Activated CD4-positive, alpha-beta memory T cell treated with anti-CD3 and anti-CD28 coated beads, Interleukin-2, amount 10 ng/mL, durations not matched to agents 7 days and 5 days (primary cell): ENCODE measurements at places on chromosomes 11 and 22. TPM values are rescaled to one million over a fixed set of nuclear protein-coding genes. Genes with fewer than 3 reads are reported as not detected.

- H3K4me3 ChIP-seq: no peak overlapping the region
- peak overlapping the region; percentile 31 for H3K27ac ChIP-seq
- no peak for DNase-seq
- H3K27me3 ChIP-seq: no peaks in the 10 kb centered on the region
- H3K4me1 ChIP-seq: peaks cover 14% of the 10 kb centered on the region
These were observed 38.6 kb upstream of the HSPA8 start for GRCh38 chr11:123100379-123101085.

DNA sequence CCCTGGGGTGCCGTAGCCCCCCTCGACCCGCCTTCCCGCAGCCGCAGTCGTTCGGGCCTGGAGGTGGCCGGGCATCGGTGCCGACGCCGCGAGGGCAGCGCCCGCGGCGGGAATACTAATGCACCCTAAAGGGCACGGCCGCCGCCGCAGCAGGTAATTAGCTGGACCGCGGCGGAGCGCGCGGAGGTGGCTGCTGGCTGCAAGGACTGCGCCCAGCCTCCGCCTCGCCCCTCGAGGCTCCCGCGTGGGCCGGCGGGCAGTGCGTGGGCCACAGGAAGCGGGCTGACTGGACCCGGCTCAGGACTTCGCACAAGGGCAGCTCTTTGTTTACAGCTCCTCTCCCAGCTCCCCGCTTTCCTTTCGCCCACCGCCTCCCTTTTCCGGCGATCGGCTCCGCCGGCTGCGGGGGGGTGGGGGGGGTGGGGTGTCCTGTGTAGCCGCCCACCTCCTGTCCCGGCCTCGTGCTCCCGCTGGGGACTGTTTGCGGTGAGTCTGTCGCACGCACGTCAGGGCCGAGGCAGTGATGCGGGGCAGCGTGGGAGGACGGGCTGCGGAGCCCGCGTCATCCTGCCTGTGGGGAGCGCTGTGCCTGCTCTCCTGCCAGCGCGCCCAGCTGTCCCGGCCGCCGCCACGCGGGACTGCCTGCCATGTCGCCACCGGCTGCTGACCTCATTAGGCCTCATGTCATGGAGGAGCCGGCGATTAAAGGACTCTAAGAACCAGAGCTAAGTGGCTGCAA, 53.2 kb downstream of the GRIK4 start:
- peaks cover 44% of the 10 kb centered on the region for H3K27me3 ChIP-seq
- H3K4me3 ChIP-seq: no peak overlapping the region
- no peak for DNase-seq
- no peaks in the 10 kb centered on the region for H3K4me1 ChIP-seq

- H3K4me1 ChIP-seq: no peaks in the 10 kb centered on the region
- peaks cover 22% of the 10 kb centered on the region for H3K27me3 ChIP-seq
- H3K36me3 ChIP-seq: no peaks in the 10 kb centered on the region
- no peak overlapping the region for H3K4me3 ChIP-seq
- no peak for DNase-seq
These were observed 195.0 kb downstream of the TTC28 start for GRCh38 chr22:28484662-28485061.

GRCh38 chr22:48704335-48704734, 1123.3 kb downstream of the BRD1 start:
- no peak overlapping the region for H3K27ac ChIP-seq
- no peaks in the 10 kb centered on the region for H3K27me3 ChIP-seq
- H3K4me1 ChIP-seq: no peaks in the 10 kb centered on the region
- H3K4me3 ChIP-seq: no peak overlapping the region

DNA sequence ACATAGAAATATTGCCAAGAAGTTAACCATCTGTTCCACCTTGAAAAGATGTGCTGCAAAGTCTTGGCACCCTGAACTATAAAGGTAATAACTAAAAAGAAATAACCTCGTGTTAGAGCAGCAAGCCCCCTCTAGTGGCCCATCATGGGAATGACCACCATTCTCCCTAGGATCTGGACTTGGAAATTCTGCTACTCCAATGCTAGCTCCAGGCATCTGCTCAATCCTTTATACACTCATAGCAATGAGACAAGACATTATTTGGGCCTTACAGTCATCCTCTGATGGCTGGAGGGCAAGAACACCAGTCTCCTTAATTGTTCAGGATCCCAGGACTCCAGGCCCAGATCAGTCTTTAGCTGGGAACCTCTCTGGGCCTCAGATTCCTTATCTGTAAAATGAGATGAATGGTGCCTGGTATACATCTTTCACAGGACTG, 76.0 kb downstream of the CWC15 start:
- DNase-seq: peak; percentile 31
- H3K27me3 ChIP-seq: no peaks in the 10 kb centered on the region
- no peaks in the 10 kb centered on the region for H3K4me1 ChIP-seq

RBX1 gene
- total RNA-seq: 80.7 TPM
